ENCODE measurements at places on chromosomes 13 and 19.
A peak's percentile ranks its signal among the peaks of the same experiment; 100 is the strongest.

DNA sequence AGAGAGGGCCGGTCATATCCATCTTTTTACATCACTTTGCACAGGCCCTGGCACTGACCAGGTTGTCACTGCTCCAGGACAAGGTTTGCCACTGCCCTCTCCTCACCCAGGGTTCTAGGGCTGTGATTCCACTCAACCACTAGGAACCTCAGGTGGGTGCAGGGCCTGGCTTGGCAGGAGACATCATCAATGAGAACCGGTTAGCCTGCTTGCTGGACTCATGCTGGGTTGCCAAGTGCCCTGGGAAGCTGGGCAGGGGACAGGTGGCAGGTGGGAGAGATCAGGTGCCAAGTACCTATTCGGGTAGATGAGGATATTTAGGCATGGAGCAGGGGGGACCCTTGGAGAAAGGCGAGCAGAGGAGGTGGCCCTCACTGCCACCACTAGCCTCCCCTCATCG is 4.2 kb upstream of the CERS4 start:
- no peak for DNase-seq

GRCh38 chr19:46482631-46483030 is 11.3 kb upstream of the PNMA8A start:
- no peak for DNase-seq

DNA sequence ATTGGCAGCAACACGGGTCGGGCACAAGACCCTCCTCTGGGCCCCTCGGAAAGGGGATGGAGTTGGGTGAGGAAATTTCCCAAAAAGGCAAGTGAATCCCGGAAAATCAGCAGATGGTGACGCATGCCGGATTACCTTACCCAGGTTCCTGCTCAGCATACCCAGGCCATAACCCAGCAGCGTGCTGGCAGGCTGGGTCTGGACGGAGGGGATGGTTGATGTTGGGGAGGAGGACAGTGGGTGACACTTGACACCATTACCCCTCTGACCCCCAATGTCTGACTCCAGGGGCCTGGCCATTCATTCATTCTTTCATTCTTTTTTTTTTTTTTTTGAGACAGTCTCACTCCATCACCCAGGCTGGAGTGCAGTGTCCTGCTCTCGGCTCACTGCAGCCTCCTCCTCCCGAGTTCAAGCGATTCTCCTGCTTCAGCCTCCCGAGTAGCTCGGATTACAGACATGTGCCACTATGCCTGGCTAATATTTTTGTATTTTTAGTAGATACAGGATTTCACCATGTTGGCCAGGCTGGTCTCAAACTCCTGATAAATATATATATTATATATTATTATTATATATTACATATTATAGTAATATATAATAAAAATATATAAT is 799 bp downstream of the PVR start:
- no peak for DNase-seq

DNA sequence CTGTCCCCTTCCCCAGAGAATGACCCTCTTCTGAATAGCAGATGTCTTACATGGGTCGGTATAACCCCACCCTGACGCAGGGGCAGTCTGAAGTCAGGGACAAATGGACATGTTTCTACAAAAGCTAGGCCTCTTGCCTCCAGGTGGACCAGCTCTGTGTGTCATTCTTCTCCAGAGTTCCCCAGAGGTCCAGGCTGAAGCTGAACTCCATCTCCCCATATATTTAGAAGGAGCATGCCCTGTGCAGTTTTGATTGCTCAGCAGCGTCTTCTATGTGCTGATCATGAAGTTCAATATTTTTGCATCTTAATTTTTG is 8.8 kb upstream of the NALCN start:
- no peak for DNase-seq

- DNase-seq = no peak
These were observed 25.0 kb downstream of the GRIN2D start for GRCh38 chr19:48418317-48419064.

DNA sequence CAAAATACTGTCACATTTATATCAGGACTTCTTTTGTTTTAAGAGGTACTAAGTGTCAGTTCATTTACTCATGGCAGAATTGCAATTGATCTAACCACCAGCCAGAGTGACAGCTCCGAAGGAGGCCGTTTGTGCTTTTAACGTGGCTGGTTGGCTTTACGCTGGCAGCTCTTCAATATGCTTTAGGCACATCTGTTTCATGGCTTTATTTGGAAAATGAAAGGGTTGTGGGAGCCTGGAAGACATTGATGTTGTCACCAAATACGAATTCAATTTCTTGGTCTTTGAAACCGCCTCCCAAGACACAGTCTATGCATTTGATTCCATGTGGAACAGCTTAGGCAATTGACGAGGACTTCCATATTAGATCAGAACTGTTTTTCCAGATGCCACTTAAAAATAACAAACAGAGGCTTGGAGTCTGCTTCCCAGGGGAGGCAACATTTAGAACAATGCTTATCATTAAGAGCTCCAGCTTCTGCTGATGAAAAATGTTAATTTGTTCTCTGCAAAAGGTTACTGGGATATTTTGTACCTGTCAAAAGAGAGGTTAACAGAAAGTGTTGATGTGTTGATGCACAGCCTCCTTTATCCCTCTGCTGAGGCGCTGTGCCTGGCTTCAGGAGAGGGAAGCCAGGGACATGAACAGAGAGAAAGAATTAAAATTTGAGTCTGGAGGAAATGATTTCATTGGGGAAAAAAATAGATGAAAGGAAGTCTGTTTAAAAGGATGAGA is 64.0 kb upstream of the TNFRSF19 start:
- DNase-seq = peak; percentile 11

DNA sequence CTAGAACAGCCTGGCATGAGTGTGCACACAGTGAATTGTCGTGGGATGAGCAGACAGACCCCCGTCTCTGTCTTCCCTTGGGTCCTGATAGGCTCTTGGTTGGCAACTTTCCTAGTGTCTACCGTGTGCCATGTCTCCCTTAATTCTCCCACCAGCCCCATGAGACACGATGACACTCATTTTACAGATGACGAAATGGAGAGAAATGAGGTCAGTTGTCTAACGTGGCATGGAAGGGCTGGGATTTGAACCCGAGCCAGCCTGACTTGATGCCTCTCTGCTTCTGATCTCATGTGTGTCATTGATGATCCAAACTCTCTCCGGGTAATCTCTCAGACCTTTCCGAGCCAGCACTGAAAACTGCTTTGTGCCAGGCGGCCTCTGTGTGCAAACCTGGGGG is 8.4 kb upstream of the KLK14 start:
- DNase-seq = no peak

GRCh38 chr13:26855071-26855470 is 94.5 kb upstream of the GPR12 start:
- no peak for DNase-seq

GRCh38 chr13:29754473-29754806 is 96.0 kb downstream of the UBL3 start:
- no peak for DNase-seq

DNA sequence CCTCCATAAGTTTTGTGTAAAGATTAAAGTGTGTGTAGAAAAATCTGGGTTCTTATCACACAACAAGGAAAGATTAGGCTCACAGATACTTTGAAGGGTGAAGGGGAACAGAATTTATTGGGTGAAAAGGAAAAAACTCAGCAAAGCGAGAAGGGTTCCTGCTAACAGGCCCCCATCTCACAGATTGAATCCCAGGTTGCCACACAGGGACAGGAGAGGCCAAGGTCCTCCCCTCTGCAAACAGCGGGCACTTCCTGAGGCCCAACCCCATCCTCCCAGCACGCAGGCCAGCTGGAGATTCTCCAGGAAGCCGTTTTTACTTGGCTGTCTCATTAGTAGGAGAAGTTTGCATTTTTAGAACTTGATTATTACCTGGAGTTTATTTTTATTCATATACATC is 15.2 kb upstream of the ERCC5 start:
- no peak for DNase-seq

GRCh38 chr19:7883796-7884570 is 4.3 kb upstream of the LRRC8E start:
- no peak for DNase-seq

All from Karpas-422 (cell line).